ENCODE measurements at places on chromosomes 13 and 19. TPM values are rescaled to one million over a fixed set of nuclear protein-coding genes. Genes with fewer than 3 reads are reported as not detected.

GRCh38 chr13:79602936-79603335 is 122.0 kb downstream of the NDFIP2 start:
- no peak for DNase-seq

Gene ZNF625
- total RNA-seq: 2.7 TPM

Gene LGALS14
- total RNA-seq: not detected

DNA sequence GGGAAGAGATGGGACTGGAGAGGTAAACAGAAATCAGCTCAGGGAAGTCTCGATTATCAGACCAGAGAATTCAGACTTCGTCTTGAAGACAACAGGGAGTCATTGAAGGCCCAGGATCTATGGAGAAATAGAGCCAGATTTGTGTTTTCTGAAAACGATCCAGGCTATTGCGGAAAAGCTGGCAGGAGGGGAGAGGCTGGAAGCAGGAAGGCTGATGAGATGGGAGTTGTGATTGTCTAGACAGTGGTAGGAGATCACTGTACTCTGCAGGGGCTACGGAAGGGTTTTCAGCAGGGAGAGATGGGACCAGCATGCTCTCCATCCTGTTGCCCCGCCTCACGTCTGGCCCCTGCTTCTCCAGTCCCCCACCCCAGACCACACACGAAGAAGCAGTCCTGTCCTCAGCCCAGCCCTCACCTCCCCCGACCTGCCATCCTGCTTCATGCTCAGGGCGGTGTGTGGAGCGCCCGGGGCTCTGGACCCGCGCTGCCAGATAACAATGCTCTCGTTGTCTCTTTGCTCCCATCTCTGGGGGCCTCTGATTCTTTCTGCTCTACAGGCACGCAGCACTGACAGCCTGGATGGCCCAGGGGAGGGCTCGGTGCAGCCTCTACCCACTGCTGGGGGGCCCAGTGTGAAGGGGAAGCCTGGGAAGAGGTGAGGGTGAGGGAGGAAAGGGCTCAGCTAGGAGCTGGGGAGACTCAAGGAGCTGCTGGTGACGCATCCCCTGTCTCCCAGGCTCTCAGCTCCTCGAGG is 1.9 kb downstream of the ARHGAP33 start:
- DNase-seq: no peak

DNA sequence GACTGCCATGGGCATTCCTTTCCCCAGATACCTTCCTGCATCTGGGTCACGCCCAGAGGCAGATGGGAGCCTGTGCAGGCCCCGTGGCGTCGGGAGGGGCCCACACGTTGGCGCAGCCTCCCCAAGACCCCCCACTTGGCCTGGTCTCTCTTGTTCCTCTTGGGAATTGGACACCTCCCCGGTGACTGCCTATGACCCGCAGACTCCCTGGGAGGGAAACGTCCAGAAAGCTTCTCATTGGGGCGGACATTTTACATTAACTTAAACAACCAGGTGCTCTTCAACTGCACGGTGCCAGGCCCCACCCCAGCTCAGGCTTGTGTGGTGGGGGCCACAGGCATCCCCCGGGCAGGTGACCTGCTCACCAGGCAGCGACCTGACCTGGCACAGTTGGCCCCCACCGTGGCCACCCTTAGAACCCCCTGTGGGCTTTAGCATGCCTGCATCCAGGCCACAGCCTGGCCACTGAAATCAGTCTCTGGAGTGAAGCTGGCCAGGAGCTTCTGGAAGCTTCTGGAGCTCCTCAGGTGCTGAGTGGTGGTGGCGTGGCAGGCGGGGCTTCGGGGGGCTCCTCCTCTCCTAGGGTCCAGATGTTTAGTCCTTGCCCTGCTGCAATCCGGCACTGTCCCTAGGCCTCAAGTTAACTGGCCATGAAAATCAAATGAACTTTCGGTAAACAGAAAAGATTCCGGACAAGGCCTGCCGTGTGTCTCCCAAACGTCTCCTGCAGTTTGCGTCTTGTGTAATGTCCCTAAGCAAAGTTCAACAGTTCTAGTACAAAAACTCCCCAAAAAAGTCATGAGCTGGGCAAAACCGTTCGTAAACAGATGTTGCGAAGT is 8.5 kb upstream of the PROZ start:
- DNase-seq: peak; percentile 9

GRCh38 chr19:18259893-18260292 is 14.4 kb downstream of the IQCN start:
- no peak for DNase-seq

Gene ZNF763
- total RNA-seq: 2.2 TPM

DNA sequence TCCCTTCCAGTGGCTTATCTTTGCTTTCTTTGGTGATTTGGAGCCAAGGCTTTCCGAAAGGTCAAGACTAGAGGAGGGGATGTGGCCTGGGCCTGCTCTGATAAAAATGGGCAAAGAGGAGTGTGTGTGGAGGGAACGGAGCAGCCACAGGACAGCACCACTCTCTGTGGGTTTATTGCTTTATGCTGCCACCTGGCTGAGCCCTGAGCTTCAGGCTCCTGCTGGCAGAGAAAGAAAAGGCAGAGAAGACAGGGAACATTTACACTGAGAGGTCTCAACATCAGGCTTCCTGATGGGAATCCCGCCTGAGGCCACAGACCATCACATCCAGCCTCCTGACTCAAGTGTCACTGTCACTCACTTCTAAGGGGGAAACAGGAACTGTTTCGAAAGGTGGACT is 9.2 kb upstream of the GSX1 start:
- no peak for DNase-seq

Gene ZNF112
- not detected for total RNA-seq

DNA sequence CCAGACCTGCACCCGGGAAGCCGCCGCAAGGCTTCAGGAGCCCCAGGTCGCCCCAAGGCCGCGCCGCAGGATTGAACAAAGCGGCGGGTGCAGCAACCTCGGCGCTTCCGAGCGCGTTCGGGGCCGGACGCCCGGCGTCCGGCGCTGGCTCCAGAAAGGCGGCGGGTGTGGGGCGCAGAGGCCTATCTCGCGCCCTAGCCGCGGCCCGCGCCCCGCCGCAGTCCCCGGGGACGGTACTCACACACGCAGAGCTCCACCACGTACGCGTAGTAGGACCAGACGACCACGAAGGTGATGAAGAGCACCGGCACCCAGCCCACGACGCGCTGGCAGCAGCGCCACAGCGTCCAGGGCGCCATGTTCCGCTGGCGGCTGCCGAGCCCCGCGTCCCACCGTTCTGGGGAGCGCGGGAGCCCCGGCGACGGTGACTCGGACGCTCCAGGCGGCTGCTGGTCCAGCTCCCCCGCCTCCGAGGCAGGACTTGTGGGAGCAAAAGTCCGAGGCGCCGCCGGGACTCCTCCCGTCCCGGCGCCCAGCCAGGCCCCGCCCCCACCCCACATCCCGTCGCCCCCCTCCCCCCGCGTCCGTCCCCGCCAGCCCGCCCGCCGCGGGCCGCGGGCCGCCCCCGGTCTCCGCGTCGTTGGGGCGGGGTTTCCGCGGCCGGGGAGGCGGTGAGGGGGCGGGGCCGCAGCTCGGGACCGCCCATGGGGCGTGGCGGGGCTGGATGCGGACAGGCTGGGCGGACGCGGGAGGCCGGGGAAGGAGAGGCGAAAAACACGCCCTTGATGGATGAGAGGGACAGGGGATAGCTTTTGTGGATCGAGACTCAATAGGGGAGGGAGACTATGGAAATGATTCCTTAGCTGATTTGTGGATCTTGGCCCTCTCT is at the start of gene ZDHHC20:
TSS of gene ZDHHC20 (minus strand) at position 491 of the 889 bp plus-strand sequence. CDS start at position 359, 132 bp downstream.
- DNase-seq: peak; percentile 91

- no peak for DNase-seq
Measured at GRCh38 chr19:11574689-11575088, 2.8 kb downstream of the ACP5 start.

DNA sequence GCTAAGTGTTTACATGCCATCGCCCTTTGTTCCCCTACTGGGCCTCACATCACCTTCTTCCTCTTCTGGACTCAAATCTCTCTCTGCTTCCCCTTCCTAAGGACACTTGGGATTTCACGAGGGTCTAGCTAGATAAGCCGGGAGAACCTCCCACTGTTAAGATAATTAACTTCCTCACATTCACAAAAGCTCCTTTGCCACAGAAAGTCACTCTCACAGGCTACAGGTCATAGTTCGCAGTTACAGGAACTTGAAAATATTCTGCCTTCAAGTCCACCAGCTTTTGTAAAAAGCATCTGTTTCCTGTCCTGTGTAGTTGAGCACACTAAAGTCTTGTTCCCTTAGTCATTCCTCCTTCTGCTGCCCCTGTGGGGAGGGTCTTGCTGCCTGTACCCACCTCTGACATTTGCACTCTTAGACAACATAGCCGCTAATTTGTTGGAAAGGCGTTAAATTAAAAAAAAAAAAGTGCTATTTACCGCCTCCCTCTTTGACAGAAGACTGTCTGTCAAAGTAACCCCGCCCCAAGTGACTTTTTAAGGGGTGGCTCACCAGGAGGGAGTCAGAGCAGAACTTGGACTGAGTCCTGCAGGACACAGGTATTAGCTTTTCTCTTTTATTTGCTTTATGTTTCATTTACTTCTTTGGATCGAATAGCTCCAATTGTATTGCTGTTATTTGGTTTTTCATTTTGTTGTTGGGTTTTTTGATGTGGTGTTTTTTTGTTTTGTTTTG is 26.8 kb upstream of the CEACAM21 start:
- DNase-seq: peak; percentile 88

DNA sequence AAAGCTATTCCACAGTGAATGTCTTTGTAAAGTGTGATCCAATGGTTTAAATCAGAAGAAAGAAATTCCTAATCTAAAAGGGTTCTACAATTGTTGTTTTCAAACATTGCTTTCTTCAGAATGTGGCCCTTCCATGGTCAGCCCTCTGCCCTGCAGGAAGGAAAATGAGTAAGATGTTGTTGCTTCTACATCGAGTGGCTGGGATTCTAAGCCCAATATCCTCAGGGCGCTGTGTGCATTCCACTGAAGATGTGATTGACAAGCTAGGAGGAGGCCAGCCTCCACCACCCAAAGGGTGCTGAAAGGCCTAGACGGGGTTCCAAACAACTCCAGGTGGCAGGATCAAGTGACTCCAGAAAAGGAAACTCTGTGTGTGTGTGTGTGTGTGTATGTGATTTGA is 316.9 kb upstream of the TSHZ3 start:
- DNase-seq: no peak

Gene ZNF486
- 8.7 TPM for total RNA-seq

DNA sequence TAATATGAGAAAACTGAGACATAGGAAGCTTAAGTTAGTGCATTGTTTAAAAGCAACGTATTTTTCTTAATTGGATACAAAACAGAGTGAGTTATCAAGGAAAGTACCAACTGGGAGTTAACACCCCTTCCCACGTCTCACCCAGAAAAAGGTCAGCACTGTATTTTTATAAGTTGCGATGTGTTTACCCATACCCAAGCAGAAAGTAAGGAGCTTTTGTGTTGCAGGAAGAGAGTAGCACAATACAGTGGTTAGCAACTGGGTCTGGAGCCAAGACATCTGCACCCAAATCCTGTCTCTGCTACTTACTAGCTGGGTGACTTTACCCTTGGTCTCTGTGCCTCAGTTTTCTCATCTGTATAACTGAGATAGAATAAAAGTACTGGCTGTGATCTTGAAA is 34.3 kb downstream of the FAM216B start:
- no peak for DNase-seq

Gene ZNF880
- 15.9 TPM for total RNA-seq

GRCh38 chr13:105591277-105591676 is 944.2 kb downstream of the EFNB2 start:
- no peak for DNase-seq

- DNase-seq: peak; percentile 27
Measured at GRCh38 chr19:4589579-4590410, 30.3 kb upstream of the SEMA6B start.

DNA sequence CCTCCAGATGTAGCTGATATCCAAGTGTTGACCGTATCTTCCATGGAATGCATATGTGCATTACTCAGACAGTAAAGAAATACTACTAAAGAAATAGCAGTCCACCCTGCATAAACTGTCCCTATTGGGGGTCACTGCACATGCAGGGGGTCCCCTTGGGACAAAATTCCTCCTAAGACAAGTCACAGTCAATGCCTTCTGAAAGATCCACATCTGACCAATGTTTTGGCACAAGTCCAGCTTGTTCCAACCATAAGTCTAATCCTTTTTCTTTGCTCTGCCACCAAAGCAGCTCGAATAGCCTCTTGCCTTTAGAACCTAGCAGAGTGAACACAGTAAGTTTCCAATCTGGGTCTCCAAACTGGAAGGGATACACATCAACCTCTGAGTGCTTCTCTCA is 87.9 kb downstream of the DIAPH3 start:
- DNase-seq: no peak

Measured in activated CD4-positive, alpha-beta memory T cell treated with anti-CD3 and anti-CD28 coated beads, Interleukin-2, amount 10 ng/mL, durations not matched to agents 7 days and 5 days (primary cell).